Caco-2 (cell line): ENCODE measurements at places on chromosomes 7 and 10. TPM values are rescaled to one million over a fixed set of nuclear protein-coding genes. Genes with fewer than 3 reads are reported as not detected.

GRCh38 chr7:102891693-102892261 is 21.0 kb upstream of the LRRC17 start:
- peaks cover 17% of the 10 kb centered on the region for H3K4me1 ChIP-seq
- no peak for DNase-seq

GRCh38 chr10:69748621-69749020 is 53.1 kb upstream of the COL13A1 start:
- H3K27ac ChIP-seq: no peak overlapping the region
- no peak overlapping the region for H3K4me3 ChIP-seq
- DNase-seq: no peak
- no peaks in the 10 kb centered on the region for H3K36me3 ChIP-seq

The TCAF2 gene
- total RNA-seq: 0.05 TPM in 1 of 2 replicates, not detected in the other

- no peaks in the 10 kb centered on the region for H3K27me3 ChIP-seq
- no peak overlapping the region for H3K27ac ChIP-seq
- H3K36me3 ChIP-seq: no peaks in the 10 kb centered on the region
Observed at GRCh38 chr7:78226059-78226719, 427.6 kb downstream of the PHTF2 start.

- no peaks in the 10 kb centered on the region for H3K27me3 ChIP-seq
- H3K4me1 ChIP-seq: no peaks in the 10 kb centered on the region
- no peaks in the 10 kb centered on the region for H3K36me3 ChIP-seq
- no peak overlapping the region for H3K4me3 ChIP-seq
- H3K27ac ChIP-seq: no peak overlapping the region
- no peak for DNase-seq
Observed at GRCh38 chr7:28723336-28723735, 234.8 kb downstream of the TRIL start.

DNA sequence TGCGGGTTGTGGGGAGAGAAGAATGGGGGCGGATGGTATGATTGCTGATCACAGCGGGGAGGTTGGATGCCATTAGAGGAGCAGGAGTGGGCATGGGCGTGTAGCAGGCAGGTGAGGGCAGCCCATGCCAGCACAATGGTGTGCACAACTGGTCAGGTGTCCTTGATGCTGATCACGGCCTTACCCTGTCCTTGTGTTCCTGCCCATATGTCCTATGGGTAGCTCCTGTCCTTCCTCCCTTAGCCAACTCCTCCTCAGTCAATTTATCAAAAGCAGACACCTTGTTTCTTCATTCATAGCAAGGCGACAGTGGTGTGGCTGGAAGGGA is 30.7 kb downstream of the WDR86 start:
- H3K36me3 ChIP-seq: no peaks in the 10 kb centered on the region
- no peaks in the 10 kb centered on the region; the same call in 1 of the 2 replicates for H3K27me3 ChIP-seq
- peaks cover 11% of the 10 kb centered on the region for H3K4me1 ChIP-seq
- H3K4me3 ChIP-seq: no peak overlapping the region
- H3K27ac ChIP-seq: no peak overlapping the region

The CNNM2 gene
- total RNA-seq: 14.1 and 16.1 TPM in 2 replicates

- H3K4me3 ChIP-seq: no peak overlapping the region
- no peak overlapping the region for H3K27ac ChIP-seq
- H3K36me3 ChIP-seq: no peaks in the 10 kb centered on the region
- no peaks in the 10 kb centered on the region for H3K27me3 ChIP-seq
Observed at GRCh38 chr7:35424869-35425495, 171.1 kb upstream of the TBX20 start.

DNA sequence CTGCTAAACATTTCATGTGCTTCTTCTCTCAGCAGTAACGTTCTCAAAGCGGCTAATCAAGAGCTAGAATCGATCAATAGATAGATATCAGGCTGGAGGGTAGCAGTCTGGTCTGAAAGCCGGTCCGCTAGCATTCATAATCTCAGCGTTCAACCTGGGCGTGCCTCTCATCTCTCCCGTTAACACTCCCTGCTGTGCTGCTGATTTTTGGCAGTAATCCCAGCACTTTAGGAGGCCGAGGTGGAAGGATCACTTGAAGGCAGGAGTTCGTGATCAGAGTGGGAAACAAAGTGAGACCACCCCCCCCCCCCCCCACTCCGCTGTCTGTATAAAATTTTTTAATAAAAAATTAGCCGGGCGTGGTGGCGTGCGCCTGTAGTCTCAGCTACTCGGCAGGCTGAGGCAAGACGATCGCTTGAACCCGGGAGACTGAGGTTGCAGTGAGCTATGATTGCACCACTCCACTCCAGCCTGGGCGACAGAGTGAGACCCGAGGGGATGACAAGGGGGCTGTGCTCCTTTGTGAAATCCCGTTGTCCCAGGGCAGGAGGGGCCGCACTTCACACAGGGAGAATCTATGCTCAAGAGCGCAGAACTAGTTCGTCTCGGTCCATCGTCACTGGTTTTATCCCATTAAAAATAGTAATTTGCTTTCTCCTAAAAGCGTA is 624 bp upstream of the CEP55 start:
- no peak for DNase-seq
- peak overlapping the region; percentile 95 for H3K27ac ChIP-seq
- H3K4me3 ChIP-seq: peak overlapping the region; percentile 93
- H3K4me1 ChIP-seq: peaks cover 30% of the 10 kb centered on the region
- no peaks in the 10 kb centered on the region for H3K36me3 ChIP-seq

The AQP1 gene
- total RNA-seq: 0.19 and 0.52 TPM in 2 replicates

The CCDC3 gene
- total RNA-seq: 1.9 and 3.2 TPM in 2 replicates

DNA sequence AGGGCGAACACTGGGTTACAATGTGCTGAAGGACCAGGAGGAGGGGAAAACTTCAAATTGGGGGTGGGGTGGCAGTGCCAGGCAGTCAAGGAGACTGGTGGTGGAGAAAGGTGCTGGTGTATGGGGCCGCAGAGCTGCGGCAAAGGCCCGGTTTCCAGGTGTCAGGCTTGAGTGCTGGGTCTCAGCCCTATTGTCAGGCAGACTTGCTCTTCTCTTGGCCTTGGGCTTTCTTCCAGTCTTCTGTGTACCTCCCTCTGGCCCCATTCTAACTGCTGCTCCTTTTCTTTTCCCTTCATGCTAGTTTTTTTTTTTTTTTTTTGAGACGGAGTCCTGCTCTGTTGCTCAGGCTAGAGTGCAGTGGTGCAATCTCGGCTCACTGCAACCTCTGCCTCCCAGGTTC is 51.0 kb downstream of the POLR3A start:
- no peaks in the 10 kb centered on the region for H3K27me3 ChIP-seq
- no peak overlapping the region for H3K4me3 ChIP-seq

The LSM8 gene
- total RNA-seq: 47.4 and 50.4 TPM in 2 replicates

GRCh38 chr7:138799336-138800000 is 1.5 kb upstream of the ATP6V0A4 start:
- H3K36me3 ChIP-seq: no peaks in the 10 kb centered on the region
- H3K4me3 ChIP-seq: no peak overlapping the region
- no peak for DNase-seq
- no peaks in the 10 kb centered on the region for H3K4me1 ChIP-seq
- no peaks in the 10 kb centered on the region for H3K27me3 ChIP-seq
- no peak overlapping the region for H3K27ac ChIP-seq

DNA sequence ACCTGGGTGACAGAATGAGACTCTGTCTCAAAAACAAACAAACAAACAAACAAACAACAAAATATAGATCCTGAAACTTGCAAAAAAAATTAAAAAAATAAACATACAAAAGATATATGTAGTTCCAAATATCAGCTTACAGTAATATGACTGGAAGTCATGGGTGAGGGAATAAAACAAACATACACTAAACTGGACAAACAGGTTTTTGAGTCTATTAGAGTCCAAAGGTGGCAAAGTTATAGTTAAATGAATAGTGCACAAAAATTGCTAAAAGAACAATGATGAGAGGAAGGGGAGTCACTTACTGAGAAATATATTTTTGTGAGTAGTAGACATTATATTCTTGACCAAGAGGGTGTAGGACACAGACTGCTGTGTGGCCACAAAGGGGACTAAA is 16.7 kb upstream of the RSBN1L start:
- H3K4me1 ChIP-seq: peaks cover 37% of the 10 kb centered on the region
- peak; percentile 48 for DNase-seq
- peak overlapping the region; percentile 42 for H3K27ac ChIP-seq
- H3K27me3 ChIP-seq: no peaks in the 10 kb centered on the region

The MGAM2 gene
- total RNA-seq: 0.70 and 0.93 TPM in 2 replicates

- no peak overlapping the region for H3K4me3 ChIP-seq
- no peaks in the 10 kb centered on the region for H3K36me3 ChIP-seq
- no peak for DNase-seq
- no peaks in the 10 kb centered on the region for H3K4me1 ChIP-seq
- H3K27me3 ChIP-seq: no peaks in the 10 kb centered on the region
Observed at GRCh38 chr10:30865141-30865926, 166.3 kb downstream of the ZNF438 start.

The TMEM140 gene
- 3.8 and 6.1 TPM in 2 replicates for total RNA-seq

The IDI2 gene
- total RNA-seq: not detected in 2 replicates

GRCh38 chr10:59577984-59578383 is 131.7 kb downstream of the SLC16A9 start:
- no peak for DNase-seq
- no peak overlapping the region for H3K4me3 ChIP-seq
- no peaks in the 10 kb centered on the region for H3K4me1 ChIP-seq

GRCh38 chr10:73083221-73083620 is 13.4 kb downstream of the P4HA1 start:
- no peaks in the 10 kb centered on the region for H3K4me1 ChIP-seq
- H3K27me3 ChIP-seq: no peaks in the 10 kb centered on the region
- H3K4me3 ChIP-seq: no peak overlapping the region
- DNase-seq: no peak

The TWIST1 gene
- total RNA-seq: not detected in 2 replicates

DNA sequence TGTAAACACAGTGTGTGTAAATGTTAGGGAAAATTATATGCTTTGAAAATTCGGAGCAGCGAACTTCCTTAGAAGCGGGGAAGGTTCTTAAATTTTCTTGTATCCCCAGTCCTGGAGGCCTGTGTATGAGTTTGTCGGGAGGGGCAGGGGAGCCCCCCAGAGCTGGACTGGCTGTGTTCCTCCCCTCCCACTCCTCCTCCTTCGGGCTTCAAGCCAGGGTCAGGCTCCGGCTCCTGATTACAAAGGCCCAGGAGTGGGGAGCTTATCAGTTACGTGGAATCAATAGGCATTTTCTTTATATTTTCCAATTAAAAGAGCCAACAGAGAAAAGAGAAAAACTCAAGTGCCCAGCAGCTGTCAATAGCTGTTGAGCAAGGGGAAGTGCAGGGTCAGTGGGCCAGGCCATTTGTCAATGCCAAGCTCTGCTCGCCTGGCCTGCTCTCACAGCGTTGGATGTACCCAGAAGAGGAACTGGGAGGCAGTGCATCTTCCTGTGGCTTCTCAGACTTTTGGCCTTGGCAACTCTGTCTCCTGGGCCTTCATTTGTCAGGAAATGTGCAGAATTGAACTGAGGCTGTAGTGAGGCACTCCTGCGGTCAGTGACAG is 156.9 kb upstream of the PCBD1 start:
- DNase-seq: no peak
- no peaks in the 10 kb centered on the region for H3K4me1 ChIP-seq
- no peaks in the 10 kb centered on the region for H3K36me3 ChIP-seq
- H3K4me3 ChIP-seq: no peak overlapping the region

- peak overlapping the region; percentile 40 for H3K4me3 ChIP-seq
- no peaks in the 10 kb centered on the region; the same call in 1 of the 2 replicates for H3K4me1 ChIP-seq
- H3K27me3 ChIP-seq: peaks cover 2% of the 10 kb centered on the region; the same call in 1 of the 2 replicates
- no peaks in the 10 kb centered on the region for H3K36me3 ChIP-seq
- no peak for DNase-seq
Observed at GRCh38 chr7:54663603-54664234, 95.3 kb downstream of the SEC61G start.

The OGDHL gene
- total RNA-seq: 21.4 and 23.9 TPM in 2 replicates

The CWF19L1 gene
- 41.1 and 41.2 TPM in 2 replicates for total RNA-seq

DNA sequence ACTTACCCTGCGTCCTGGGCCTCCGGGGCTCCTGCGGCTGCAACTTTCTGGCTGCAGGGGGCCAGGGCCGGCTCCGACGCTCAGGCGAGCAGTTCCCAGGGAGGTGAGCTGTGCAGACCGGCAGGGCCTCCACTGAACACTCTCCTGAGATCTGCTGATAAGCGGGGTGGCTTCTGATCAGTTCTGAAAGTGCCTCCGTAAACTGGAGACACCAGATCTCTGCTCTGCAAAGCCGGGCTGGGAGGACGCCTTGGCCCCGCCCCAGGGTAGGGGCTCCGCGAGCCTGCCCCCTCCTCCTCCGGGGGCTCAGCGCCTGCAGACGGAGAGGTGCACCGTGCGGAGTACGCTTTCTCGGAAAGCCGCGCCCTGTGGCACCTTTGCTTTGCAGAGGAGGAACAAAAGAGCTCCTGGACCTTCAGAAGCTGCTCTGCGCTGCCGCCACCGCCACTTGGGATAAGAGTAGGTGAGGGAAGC is 141.3 kb upstream of the VKORC1L1 start:
- H3K27me3 ChIP-seq: no peaks in the 10 kb centered on the region
- no peak overlapping the region for H3K27ac ChIP-seq
- H3K4me1 ChIP-seq: no peaks in the 10 kb centered on the region
- H3K36me3 ChIP-seq: no peaks in the 10 kb centered on the region
- no peak overlapping the region for H3K4me3 ChIP-seq

DNA sequence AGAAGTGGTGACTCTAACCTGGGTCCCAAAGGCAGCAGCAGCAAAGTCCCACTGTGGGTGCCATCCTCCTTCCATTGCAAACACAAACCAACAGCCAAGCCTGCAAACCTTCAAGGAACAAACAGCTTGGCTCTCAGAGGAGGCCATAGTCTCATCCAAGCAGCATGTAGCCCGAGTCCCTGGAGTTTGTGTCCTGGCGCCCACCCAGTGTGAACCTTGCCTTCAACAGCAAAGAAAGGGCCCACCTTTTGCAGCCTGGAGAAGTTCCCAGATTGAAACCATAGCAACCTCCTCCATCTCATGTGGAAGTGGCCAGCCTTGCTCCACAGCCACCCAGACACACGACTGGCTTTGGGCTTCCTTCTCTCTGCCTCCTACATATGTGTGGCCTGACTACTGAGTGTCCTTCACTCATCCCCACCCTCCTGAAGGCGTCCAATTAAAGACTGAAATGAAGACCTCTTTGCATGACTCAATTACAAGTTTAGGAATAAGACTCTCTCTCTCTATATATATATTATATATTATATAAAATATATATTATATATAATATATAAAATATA is 106.1 kb downstream of the C10orf90 start:
- H3K27ac ChIP-seq: no peak overlapping the region
- no peak for DNase-seq
- no peak overlapping the region for H3K4me3 ChIP-seq
- no peaks in the 10 kb centered on the region for H3K4me1 ChIP-seq

DNA sequence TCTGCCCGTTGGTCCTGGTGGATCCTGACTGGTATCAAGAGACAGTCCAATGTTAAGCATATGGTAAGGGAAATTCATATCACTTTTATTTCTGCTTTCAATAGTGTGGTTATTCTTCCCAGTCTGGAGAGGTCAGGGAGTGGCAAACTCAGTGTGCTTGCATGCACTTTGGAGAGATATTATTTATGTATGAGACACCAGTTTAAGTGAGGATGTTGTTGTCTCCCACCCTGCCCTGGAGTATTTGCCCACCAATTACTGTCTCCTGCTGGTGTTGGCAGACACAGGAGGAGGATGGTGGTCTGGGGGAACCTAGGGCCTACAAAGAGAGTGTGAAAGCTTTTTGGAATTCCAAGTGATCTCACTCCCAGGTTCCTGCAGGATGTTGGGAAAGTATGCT is 59.7 kb downstream of the OR13A1 start:
- no peak for DNase-seq
- no peaks in the 10 kb centered on the region for H3K4me1 ChIP-seq
- H3K36me3 ChIP-seq: no peaks in the 10 kb centered on the region

The SPDYE9 gene
- total RNA-seq: not detected in 2 replicates

- no peaks in the 10 kb centered on the region for H3K27me3 ChIP-seq
- DNase-seq: no peak
- no peak overlapping the region for H3K27ac ChIP-seq
- H3K36me3 ChIP-seq: peaks cover 3% of the 10 kb centered on the region
- no peaks in the 10 kb centered on the region for H3K4me1 ChIP-seq
- no peak overlapping the region for H3K4me3 ChIP-seq
Observed at GRCh38 chr10:69009360-69009759, 20.8 kb downstream of the KIFBP start.
